ENCODE measurements at places on chromosomes 5 and 9.

GRCh38 chr9:16625811-16626210, 244.7 kb downstream of the BNC2 start:
- DNase-seq, result no peak

DNA sequence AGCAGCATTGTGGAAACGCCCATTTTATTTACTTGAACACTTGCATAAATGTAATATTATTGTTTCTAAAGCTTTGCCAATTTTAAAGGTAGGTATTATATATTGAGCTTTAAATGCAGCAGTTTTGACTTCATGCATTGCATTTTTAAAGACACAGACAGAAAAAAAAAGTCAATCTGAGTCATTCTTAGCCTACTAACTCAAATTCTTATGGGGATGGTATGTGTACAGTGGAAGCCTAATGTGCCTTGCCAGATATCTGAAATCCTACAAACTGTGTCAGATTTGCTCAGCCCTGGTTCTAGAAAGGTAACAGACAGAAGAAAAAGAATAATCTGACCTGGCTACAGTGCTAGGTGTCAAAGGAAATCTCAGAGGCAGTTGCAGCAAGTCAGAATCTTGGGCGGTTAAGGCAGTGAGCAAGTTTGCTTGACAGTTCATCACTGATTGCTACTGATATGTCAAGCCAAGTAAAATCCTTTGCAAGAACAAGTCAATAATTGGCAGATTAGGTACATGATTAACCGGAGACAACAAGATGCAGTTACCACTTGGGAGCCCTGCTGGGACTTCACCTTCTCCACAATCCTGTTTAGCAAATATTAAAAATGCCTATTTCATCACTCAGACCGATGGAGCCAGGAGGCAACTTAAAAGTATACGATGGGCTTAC, 224.8 kb upstream of the WWC1 start:
- no peak for DNase-seq

- no peak for DNase-seq
Observed at GRCh38 chr9:86822006-86822801, 125.1 kb downstream of the GAS1 start.

GRCh38 chr9:93667006-93667405, 90.6 kb downstream of the PHF2 start:
- no peak for DNase-seq

GRCh38 chr5:156920042-156920860, 42.8 kb downstream of the TIMD4 start:
- DNase-seq, result no peak

GRCh38 chr5:106876298-106876622, 794.5 kb downstream of the EFNA5 start:
- no peak for DNase-seq

- DNase-seq, result no peak
Observed at GRCh38 chr9:33686942-33687341, 108.4 kb upstream of the PRSS3 start.

- DNase-seq, result no peak
Observed at GRCh38 chr9:123422635-123423310, 66.8 kb downstream of the CRB2 start.

DNA sequence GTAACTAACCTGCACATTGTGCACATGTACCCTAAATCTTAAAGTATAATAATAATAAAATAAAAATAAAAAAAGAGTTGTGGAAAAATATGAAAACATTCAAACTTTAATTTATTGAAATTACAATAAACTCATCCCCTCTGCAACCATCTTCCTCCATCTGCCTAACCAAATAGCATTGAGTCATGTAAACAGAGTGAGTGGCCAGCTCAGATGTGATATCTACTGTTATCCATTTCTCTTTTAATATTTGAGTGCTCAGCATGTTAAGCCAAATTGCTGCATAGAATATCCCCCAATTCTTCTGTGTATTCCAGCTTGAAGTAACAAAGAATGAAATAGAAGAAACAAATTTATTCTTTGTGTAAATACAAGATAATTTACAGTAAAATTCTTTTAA, 124.4 kb upstream of the HMHB1 start:
- DNase-seq, result no peak

DNA sequence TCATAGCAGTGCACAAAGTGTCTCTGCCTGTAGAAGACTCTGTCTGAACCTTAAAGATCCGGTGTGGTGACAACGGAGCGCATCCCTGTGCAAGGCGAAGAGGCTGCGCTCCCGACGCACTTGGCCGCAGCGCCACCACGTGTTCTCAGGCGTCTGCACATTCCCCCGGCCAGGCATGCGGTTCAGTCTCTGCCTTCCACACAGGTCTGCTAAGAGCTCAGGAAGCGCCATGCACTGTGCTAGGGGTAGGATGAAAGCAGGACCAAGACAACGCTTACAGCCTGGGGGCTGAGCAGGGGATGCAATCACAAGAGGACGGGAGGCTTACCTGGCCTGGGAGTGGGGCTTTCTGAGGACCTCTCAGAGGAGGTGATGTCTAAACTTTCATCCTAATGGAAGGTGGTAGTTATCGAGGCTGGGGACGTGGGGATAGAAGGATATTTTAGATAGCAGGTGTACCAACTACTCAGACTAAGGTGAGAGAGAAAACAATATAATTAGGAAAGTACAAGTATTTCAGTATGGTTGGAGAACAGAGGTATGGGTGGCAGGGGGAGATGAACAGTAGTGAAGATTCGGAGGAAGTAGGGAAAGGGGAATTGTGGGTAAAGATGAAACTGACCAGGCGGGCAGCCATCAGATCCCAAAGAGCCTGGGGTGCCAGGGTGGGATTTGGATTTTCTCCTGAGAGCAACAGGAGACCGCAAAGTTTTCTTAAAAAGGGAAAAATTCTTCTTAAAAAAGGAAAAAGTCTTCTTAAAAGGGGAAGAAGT, 13.3 kb downstream of the CAPSL start:
- DNase-seq, result peak; percentile 66

DNA sequence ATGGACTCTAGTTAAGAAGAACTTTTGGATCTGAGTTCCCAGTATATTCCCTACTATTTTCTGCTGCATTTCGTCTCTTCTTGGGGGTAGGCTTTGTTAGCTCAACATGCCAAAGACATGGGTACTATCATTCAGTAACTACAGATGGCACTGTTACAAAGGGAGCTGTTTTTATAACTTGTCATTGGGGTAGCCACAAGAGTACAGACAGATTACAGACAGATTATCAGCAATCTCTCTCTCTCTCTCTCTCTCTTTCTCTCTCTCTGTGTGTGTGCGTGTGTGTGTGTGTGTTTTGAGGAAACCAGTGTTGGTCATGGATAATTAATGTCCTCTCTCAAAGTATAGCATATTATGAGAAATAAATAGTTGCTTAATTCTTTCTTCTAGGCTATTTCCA, 116.1 kb downstream of the WDR70 start:
- no peak for DNase-seq

GRCh38 chr5:161007879-161008278, 155.9 kb upstream of the ATP10B start:
- no peak for DNase-seq

- peak; percentile 47 for DNase-seq
Observed at GRCh38 chr5:151123897-151124751, 33.5 kb downstream of the ANXA6 start.

- no peak for DNase-seq
Observed at GRCh38 chr9:107094370-107094769, 188.7 kb upstream of the RAD23B start.

GRCh38 chr9:133029994-133030316, 842 bp upstream of the GTF3C5 start:
- DNase-seq, result no peak

All from naive thymus-derived CD8-positive, alpha-beta T cell (primary cell).